NCI-H774 (cell line): ENCODE measurements at places on chromosomes 11 and 22.

GRCh38 chr11:18527512-18527911, 770 bp upstream of the TSG101 start:
- DNase-seq, result no peak

DNA sequence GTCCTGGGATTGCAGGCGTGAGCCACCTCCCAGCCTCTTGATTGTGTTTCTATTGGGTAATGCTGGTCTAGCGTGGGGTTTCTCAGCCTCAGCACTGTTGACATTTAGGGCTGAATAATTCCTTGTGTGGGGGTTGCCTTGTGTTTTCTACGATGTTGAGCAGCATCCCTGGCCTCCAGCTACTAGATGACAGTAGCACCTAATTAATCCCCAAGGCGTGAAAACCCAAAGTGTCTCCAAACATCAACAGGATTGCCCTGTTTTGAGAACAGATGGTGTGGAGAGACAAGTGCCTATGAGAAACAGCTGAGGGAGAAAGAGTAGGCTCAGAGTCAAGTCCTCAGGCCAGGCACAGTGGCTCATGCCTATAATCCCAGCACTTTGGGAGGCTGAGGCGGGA, 67.2 kb downstream of the SGSM1 start:
- no peak for DNase-seq

DNA sequence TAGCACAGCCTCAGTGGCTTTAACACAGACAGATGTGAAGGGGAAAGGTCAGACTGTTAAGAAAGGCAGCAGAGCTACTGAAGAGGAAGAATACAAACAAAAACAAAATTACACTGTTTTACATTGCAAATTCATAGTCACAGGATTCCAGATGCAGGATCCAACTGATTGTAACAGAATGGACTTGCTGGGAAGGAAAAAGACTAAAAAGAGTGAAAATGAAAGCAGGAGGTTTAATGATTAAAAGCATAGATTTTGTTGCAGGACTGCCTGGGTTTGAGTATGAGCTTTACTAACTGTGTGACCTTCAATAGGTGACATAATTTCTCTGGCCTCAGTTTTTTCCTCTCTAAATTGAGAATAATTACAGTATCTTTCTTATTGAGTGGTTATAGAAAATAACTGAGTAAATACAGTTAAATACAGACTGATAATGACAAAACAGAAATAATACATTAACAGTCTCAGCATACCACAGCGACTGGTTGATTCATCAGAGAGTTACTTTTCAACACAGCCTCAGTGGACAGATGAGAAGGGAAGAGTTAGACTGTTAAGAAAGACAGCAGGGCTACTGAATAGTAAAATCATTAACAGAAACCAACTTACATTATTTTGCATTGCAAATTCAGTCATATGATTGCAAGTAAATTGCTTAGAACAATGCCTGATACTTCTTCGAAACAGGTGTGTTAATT, 704.2 kb upstream of the TENM4 start:
- DNase-seq, result no peak

DNA sequence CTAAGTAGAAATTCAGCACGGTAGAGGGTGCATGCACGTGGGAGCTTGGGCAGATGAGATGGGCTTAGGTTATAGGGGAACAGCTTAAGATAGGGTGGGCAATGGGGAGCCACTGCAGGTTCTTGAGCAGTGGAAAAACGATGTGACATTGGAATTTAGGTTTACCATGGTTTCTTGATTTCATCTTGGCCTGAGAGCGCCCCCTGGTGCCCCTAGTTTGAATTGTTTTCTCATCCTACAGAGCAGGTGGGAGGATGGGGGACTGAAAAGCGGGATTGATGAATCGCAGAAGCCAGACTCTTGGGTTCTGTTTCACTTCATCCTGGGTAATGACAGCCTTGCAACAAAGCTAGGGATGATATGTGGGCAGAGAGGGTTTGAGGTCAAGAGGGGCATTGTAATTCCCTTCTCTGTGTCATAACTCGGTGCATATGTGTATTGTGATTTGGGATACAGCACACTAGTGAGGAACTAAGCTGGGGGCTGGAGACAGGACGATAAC, 6.7 kb upstream of the MCAM start:
- DNase-seq, result peak; percentile 46
